ENCODE measurements at places on chromosomes 1 and 21.
A peak's percentile ranks its signal among the peaks of the same experiment; 100 is the strongest.

- DNase-seq = no peak
Observed at GRCh38 chr1:65319754-65320153, 10.4 kb downstream of the DNAJC6 start.

DNA sequence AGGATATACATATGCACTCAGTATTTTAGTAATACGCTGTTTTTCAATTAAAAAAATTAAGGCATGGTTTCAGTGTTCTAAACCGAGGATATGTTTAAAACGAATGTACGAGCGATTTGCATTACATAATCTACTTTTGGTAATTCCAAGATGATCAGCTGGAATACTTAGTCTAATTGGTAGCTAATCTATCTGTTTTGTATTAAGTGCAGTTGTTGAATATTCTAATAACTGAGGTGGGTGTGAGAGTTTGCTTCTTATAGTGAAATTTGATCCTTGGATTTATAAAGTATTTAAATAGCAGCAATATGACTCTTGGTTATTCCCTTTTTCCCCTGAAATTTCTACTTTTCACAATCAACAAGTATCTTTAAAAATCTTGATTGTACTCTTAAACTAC lies 1.3 kb downstream of the RNF2 start:
- no peak for DNase-seq

- DNase-seq = no peak
Observed at GRCh38 chr1:3551711-3552110, 59.6 kb downstream of the MEGF6 start.

DNA sequence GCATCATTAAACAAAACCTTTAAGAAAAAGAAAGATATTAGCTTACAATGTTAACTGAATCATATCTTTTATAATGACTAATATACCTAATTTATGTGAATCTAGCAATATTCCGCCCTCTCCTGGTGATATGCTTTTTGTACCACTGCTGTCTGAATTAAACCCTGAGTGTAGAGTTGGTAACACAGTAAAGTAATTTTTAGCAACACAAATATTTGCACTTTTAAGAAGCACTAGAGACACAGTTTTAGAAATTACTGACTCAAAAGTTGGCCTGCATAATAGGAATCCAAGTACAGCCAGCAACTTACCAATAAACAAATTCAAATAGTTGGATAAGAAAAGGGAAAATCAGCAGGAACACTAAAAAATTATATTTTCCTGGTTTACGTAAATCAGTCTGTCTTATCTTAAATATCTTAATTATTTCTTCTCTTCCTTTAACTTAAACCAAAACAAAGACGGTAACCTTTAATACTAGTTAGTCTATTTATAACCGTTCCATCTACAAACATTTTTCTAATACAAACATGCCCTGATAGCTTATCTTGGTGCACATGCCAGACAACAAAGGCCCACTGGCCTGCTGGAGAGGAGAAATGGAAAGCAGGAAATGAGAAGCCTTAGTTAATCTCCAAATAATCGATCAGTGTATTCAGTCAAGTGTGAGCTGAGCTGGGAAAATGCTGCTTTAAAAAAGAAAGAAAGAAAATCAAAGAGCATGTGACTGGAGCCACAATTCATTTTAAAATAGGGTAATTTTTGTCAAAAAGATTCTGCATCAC lies 246.0 kb downstream of the RERE start:
- peak; percentile 51 for DNase-seq

- DNase-seq = no peak
Observed at GRCh38 chr1:18109058-18109755, 1.6 kb downstream of the IGSF21 start.

- no peak for DNase-seq
Observed at GRCh38 chr1:169610858-169611257, 19.1 kb downstream of the SELP start.

DNA sequence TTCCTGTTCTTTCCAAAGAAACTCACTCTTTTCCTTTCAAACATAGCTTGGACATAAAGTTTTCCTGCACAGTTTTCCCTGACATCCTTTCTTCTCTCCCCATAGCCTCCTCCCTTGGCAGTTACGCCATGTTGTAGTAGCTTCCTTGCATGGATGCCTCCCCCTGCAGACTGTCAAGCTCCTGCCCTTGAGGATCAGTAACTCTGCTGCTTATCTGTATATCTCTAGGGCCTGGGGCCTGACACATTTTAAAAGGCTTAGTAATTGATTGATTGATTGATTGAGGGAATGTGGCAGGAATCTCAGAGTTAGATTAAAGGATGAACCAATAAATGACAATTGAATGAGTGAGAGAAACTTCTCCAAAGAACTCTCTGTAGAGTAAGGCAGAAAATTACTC lies 143.7 kb downstream of the NEK7 start:
- no peak for DNase-seq

GRCh38 chr21:29114765-29115500 lies 15.5 kb upstream of the MAP3K7CL start:
- peak; percentile 53 for DNase-seq

GRCh38 chr1:234601301-234602017 lies 8.5 kb downstream of the IRF2BP2 start:
- DNase-seq = no peak

GRCh38 chr1:172254521-172255222 lies 165.8 kb upstream of the C1orf105 start:
- DNase-seq = no peak

- DNase-seq = no peak
Observed at GRCh38 chr21:27130154-27130553, 163.3 kb upstream of the ADAMTS5 start.

DNA sequence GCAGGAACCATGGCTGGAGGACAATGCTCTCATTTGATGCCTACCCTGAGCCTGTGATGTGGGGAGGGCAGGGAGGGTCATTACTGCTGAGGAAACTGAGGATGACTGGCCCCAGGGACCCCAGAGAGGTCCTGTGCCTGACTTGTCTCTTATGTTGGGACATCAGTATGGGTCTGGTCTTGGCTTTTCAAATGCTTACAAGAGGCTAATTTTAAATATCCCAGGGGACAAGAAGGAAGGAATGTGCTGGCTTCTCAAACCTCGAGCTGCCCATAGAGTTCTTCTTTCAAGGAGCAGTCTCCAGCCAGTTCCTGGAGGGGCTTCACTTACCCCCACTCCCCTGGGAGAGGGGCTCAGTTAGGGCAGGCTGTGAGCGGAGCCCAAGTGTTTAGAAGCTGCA lies 168.2 kb downstream of the TRABD2B start:
- no peak for DNase-seq

DNA sequence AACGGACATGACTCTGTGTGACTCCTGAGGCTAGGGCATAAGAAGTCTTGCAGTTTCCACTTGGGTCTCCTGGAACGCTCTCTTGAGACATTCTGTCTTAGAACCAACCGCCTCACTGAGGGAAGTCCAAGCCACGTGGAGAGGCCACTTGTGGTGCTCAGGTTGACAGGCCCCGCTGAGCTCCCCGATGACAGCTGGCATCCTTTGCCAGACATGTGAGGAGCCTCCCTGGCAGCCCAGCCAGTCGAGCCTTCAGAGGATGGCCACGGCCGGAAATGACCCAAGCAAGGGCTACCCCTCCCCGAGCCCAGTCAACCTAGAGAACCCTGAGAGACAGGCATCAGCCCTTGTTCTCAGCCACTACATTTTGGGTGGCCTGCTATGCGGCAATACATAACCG lies 20.7 kb downstream of the PLEKHA6 start:
- no peak for DNase-seq

- no peak for DNase-seq
Observed at GRCh38 chr1:172381946-172382345, 38.5 kb upstream of the C1orf105 start.

GRCh38 chr1:40312238-40313205 lies 4.6 kb downstream of the COL9A2 start:
- DNase-seq = no peak

GRCh38 chr1:178385662-178386061 lies 111.1 kb downstream of the CLEC20A start:
- DNase-seq = no peak

DNA sequence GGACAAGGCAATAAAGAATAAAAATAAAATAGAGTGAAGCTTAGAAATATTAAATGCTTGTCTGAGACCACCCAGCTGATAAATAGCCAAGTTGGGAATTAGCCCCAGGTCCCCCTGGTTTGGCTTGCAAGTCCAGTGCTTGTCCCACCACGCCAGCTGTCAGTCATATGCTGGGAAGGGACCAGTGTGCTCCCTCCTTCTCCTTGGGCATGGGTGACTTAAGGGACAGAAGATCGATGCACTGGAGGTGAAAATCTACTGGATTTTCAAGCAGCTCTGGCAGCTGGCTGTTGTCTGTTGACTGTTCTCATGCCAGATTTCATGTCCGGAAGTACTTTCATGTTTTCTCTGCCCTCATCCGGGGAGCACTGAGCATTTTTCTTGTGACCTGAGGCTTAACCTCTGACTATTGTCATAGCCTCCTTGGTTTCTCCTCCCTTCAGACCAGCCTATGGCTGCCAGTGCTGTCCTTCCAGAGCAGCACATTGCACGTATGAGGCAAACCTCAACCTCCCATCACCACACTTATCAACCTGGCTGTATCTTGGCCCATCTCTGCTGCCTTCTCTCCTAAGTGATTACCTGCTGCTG lies 12.4 kb downstream of the LMOD1 start:
- no peak for DNase-seq

GRCh38 chr1:212962509-212962908 lies 12.2 kb downstream of the VASH2 start:
- no peak for DNase-seq

GRCh38 chr21:33308586-33309490 lies 15.9 kb upstream of the IFNAR1 start:
- no peak for DNase-seq

DNA sequence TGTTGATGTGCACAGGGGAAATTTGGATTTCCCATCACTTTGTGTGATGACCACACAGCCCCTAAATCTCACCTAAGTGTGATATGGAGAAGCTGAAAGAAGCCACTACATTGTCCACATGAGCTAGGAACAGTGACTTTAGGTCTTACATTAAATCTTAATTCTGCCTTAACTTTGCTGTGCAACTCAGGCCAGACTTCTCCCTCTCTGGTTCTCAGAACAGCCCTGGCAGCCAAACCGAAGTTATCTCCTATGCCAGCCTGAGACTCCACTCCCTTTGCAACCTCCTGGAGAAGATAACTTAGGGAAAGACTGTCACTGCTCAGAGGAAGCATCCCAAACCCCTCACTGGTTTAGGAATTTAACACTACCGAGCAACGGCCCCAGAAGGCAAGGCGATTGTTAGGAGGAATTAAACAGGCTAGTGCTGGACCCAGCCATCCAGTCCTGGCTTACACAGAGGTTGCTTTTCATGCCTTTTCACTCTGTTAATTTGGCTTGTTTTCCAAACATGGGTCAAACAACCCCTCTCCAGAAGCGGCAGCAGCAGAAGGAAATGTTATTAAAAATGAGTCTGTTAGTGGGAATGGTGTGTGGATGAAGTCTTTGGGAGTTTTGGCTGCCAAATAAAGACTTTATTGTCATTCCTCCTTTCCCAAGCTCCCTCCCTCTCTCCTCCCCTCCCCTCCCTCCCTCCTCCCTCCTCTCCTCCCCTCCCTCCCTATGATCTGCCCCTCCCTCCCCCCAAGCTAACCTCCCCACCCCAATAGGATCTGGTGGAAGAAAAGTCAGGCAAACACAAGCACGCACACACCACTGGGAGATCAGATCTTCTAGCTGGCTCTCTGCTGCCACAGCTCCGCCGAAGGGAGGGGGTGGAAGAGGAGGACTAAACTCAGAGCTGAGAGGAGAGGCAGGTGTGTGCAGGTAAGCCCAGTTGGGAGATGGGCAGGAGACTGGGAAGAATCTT lies at the start of gene PRELP:
PRELP (plus strand) TSS at position 795 of the 970 bp plus-strand sequence. CDS start 7,379 bp downstream, outside the sequence.
- peak; percentile 59 for DNase-seq

- DNase-seq = no peak
Observed at GRCh38 chr1:240329443-240329842, 237.8 kb downstream of the FMN2 start.

DNA sequence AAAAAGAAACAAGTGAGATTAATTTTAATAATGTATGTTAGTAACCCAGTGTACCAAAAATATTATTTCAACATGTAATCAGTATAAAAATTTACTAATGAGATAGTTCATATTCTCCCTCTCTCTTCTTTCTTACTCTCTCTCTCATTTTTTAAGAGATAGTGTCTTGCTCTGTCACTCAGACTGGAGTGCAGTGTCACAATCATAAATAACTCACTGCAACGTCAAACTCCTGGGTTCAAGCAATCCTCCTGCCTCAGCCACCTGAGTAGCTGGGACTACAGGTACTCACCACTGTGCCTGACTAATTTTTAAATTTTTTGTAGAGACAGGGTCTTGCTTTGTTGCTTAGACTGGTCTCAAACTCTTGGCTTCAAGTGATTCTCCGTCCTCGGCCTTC lies 123.9 kb downstream of the NRDC start:
- DNase-seq = no peak

GRCh38 chr1:60751306-60751705 lies 331.1 kb upstream of the NFIA start:
- no peak for DNase-seq

- no peak for DNase-seq
Observed at GRCh38 chr1:206004826-206005225, 1.6 kb upstream of the RAB7B start.

GRCh38 chr1:116382321-116382720 lies 9.3 kb downstream of the ATP1A1 start:
- DNase-seq = peak; percentile 36

DNA sequence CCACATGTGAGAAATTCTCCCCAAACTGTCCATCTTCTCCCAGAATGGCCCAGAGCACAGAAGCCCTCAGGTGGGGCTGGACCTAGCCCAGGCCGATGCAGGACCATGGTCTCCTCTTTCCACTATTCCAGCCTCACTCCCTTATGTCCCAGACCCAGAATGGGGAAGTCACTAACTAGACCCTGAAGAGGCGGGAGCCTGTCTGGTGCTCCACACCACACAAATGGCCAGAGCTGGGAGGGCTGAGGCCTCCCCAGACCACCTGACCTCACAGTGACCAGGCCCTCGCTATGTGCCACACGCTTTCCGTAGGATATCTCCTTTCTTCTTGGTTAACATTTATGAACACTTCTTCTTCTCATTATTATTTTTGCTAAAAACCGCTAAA lies 54.9 kb upstream of the EDN2 start:
- no peak for DNase-seq

DNA sequence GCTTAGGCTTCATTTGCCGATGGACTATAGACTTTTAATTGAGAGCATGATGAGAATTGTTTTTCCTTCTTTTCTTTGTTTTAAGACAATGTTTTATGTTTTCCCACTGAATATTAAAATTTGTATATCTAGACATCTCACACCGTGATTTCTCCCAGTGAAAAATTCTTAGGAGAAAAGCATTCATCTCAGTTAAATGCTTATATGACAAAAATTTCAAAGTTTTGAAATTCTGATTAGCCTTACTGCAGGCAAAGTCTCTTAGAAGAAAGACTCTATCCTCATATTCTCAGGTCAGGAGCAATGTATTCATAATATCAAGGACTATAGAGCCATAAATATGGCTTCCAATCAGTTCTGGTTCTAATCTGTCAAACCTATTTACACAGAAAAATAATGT lies 2085.0 kb downstream of the NCAM2 start:
- DNase-seq = no peak

- no peak for DNase-seq
Observed at GRCh38 chr1:33972676-33973395, 109.0 kb downstream of the HMGB4 start.

- DNase-seq = no peak
Observed at GRCh38 chr1:33155877-33156538, 25.8 kb downstream of the TRIM62 start.

Data from Caco-2 (cell line).